ENCODE measurements at places on chromosomes 11 and 22.

- no peak for DNase-seq
Observed at GRCh38 chr11:115126092-115126491, 378.1 kb downstream of the CADM1 start.

- DNase-seq = no peak
Observed at GRCh38 chr11:68099474-68100405, 21.4 kb downstream of the CHKA start.

DNA sequence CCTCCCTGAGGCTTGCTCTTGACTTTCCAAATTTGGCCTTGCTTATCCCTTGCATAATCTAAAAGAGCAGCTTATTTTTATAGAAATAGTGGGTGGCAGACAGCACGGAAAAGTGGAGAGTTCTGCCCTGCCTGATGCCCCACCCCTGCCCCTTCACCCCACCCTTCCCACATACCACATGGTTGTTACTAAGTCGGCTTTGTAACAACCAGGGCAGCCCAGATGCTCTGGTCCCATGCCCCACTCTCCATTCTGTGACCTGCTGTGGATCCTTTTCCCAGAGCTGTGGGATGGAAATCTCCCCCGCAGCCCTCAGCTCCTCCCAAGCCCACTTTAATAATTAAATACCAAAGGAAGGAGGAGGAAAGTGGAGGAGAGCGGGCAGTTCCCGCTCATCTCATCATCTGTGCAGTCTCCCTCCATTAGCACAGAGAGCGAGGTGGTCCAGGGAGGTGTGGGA is 10.9 kb downstream of the MRGPRF start:
- DNase-seq = no peak

- DNase-seq = no peak
Observed at GRCh38 chr11:129702410-129703398, 112.9 kb upstream of the TMEM45B start.

GRCh38 chr22:48276994-48277867 is 1514.8 kb downstream of the TBC1D22A start:
- DNase-seq = no peak

DNA sequence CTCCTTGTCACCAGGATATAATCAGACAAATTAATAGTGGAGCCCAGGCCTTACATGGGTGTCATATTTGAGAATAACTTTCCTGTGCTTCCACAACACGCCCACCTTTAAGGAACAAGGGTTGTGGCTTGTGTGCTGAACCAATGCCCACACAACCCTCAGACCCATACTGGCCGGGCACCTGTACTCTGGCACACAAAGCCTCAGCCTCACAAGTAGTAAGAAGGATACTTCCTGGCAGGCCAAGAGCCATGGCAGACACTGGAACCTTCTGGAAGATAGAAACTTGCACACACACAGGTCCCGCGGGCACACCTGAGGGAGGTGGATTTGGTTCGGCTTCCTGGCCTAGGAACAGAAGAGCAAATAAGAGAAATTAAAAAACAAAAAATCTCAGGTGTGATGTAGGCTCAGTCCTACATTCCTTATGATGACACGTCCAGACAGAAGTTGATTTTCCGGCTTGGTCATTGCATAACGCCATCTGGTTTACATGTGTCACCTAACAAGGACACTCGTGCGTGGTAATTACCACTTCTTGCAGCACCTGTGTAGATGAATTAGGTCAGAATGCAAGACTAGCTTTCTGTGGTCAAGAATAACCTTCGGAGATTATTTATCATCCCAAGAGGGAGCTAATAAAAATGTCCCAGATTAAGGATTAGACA is 5.8 kb upstream of the BRD1 start:
- no peak for DNase-seq

DNA sequence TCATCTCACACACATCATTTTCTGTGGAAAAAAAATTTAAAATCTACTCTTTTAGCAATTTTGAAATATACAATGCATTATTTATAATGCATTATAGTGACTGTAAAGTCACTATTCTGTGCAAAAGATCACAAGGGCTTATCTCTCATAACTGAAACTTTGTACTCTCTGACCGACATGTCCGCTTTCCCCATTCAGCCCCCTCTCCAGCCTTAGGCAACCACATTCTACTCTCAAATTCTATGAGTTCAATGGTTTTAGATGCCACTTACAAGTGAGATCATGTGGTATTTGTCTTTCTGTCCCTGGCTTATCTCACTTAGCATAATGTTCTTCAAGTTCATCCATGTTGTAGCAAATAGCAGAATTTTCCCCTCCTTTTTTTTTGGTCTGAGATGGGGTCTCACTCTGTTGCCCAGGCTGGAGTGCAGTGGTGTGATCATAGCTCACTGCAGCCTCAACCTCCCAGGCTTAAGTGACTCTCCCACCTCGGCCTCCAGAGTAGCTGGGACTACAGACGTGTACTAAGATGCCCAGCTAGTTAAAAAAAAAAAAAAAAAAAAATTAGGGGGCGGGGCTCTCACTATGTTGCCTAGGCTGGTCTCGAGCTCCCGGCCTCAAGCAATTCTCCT is 44.5 kb downstream of the SYN3 start:
- no peak for DNase-seq

DNA sequence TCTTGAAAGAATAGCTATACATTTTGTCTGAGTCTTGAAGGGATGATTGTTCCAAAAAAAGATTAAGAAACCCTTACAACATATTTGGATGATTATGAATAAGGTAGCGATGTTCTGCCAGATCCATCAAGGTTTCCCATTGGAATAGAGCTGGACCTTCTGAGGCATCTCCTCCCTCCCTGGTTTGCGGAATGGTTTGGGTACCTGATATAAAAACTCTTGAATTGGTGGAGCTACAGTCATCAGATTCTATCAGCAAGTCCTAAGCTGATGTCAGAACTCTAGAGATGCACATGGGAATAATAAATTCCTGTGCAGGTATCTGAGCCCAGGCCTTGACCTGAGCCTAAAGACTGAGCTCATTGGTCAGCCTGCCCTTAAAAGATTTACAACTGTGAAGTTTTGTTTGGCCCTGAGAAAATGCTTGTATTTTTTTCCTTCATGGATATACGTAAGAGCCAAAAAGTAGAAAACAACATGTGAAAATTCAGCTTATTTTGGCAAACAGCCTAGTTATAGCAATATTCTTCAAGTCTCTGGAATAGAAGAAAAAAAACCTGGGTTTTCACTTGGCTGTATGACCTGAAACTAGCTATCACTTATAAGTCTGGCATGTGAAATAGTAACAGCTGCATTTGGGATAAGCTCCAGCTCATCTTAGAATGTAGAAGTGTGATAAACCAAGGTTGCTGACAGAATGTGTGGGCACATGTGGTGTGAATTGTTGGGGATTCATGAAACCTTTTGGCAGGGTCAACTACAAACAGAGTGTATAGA is 265.7 kb upstream of the CTSC start:
- DNase-seq = no peak

DNA sequence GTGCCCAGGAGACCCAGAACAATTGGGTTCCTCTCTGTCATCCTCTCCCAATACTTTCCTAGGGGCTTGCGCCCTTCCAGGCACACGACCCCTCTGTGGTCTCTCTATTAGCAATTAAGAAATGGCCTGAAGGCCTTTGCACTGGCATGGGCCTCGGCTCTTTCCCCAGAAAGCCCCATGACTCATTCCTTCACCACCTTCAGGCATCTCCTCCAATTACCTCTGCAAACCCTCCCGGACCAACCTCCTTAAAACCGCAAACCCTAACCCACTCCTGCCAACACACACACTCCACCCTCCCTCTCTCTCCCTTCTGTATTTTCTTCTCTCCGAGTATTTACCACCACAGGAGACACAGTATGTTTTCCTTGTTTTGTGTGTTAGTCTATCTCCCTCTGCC is 36.7 kb downstream of the LARGE1 start:
- no peak for DNase-seq
